Effector CD4-positive, alpha-beta T cell (primary cell): ENCODE measurements at places on chromosomes 12 and 14.

DNA sequence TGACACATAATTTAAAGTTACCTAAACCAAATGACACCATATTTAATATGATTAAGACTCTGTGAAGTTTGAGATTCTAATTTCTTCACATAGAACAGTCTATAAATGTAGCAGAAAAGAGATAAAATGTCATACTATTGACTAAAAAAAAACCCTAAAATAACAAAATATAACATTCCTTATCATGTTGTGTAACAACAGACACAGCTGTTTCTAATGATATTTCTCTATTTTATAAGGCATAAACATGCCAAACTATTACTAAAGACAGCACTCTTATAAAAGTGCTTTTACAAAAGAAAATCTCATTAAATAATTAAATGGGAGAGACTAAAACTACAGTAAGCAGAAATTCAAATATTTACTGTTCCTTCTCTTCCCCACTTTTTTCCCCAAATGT lies 49.4 kb downstream of the NOVA1 start:
- DNase-seq: no peak

- no peak for DNase-seq
These were observed 62.6 kb upstream of the SRSF5 start for GRCh38 chr14:69704319-69704718.

DNA sequence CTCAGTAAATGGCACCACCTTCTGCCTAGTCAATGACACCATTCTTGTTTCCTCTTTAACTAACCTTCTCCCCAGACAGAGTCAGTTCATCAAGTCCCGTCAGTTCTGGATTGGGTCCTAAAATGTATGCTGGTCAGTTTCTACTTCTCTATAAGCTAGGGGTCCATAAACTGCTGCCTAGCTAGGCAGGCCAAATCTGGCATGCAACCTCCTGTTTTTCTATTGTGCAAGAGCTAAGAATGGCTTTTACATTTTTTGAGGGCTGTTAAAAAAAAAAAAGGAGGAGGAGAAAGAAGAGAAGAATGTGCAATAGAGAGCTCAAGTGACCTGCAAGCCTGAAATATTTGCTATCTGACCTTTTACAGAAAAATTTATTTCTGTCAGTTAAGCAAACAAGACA lies 6.4 kb upstream of the TMED10 start:
- DNase-seq: no peak

- no peak for DNase-seq
These were observed 90.2 kb downstream of the PPP1R12A start for GRCh38 chr12:79844693-79845092.

- DNase-seq: no peak
These were observed 34.9 kb downstream of the GABARAPL1 start for GRCh38 chr12:10247436-10248058.

- no peak for DNase-seq
These were observed 43.5 kb downstream of the BEGAIN start for GRCh38 chr14:100543471-100544455.

- no peak for DNase-seq
These were observed 26.9 kb downstream of the MAPKAPK5 start for GRCh38 chr12:111868676-111869588.

DNA sequence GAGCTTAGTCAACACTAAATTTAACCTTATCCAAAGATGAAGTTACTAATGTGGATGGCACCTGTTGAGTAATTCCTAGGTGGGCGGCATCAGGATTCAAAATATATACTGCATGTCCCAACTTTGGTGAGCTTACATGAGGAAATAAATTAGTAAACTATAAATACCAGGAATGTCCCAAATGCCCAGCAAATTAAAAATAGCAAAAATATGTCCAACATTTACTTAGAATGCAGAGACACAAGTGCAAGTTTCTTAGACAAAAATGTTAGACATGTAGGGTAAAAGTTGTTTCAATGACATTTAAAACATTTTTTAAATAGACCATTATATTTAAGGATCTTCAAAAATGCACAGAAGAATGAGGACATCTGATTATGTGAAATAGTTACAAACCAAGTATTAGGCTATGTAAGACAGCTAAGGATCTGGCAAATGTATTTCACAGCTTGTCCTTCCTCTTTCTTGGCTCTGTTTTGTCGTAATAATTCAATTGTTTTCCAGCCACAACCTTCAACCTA lies 115.9 kb downstream of the NAV3 start:
- no peak for DNase-seq

GRCh38 chr12:110689281-110690126 lies 589 bp upstream of the HVCN1 start:
- DNase-seq: peak; percentile 18

GRCh38 chr14:52840877-52841276 lies 49.5 kb upstream of the GNPNAT1 start:
- DNase-seq: no peak

DNA sequence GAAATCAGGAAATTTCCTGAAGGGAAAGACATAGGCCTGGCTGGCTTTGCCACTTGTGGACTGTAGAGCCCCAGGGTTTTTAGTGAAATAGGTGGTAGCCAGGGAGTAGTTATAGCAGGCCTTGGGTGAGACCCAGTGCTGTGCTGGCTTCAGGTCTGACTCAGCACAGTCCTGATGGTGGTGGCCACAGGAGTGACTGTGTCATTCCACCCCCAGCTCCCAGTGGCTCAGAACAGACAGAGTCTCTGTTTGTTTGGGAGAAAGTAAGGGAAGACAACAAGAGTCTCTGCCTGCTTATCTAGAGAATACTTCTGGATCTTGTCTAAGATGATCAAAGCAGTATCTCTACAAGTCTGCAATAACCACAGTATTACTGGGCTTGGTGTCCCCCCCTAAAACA lies 27.5 kb upstream of the OR6J1 start:
- DNase-seq: no peak

- no peak for DNase-seq
These were observed 60.9 kb downstream of the EMP1 start for GRCh38 chr12:13257356-13257875.

- DNase-seq: no peak
These were observed 174.1 kb downstream of the CRADD start for GRCh38 chr12:93851257-93851671.

DNA sequence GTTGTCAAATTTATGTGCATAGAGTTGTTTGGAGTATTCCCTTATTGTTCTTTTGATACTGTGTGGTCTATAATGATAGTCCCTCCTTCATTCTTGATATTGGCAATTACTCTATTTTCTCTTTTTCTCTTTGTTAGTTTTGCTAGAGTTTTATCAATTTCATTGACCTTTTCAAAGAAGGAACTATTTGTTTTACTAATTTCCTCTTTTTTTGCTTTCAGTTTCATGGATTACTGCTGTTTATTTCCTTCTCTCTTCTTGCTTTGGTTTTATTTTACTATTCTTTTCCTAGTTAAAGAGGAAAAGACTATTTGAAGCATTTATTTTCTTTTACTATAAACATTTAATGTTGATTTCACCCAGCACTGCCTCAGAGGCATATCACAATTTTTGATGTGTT lies 250.9 kb upstream of the PELI2 start:
- no peak for DNase-seq

- no peak for DNase-seq
These were observed 218.1 kb upstream of the HMGA2 start for GRCh38 chr12:65606008-65606766.

DNA sequence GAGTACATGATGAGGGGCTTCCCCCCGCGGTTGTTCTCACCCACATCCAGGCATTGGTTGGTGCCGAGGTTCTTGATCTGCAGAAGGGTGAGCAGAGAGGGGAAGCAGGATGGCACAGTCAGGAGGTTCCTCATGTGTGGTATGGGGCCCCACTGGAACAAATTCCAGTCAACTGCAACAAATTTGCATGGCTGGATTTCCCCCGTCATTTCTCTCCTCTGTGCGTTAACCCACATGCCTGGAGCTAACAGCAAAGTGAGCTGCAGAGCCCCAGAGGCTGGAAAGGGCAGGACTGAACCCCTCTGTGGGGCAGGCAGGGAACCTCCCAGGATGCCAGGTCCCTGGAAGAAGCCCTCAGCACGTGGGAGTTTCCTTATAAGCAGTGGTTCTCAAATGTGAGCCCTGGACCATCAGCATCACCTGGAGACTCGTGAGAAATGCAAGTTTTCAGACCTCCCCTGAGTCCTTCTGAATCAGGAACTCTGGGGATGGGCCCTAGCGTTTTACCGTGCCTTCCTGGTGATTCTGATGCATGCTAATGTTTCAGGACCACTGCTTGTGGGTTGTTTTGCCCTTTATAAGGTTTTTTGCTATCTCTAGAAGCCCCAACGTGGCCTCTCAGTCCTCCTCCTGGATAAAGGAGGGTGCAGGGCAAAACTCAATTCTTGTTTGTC lies 11.0 kb upstream of the CELA1 start:
- DNase-seq: no peak

- DNase-seq: no peak
These were observed 10.4 kb upstream of the ENDOU start for GRCh38 chr12:47735649-47736048.

GRCh38 chr12:122389677-122390076 lies 32.8 kb downstream of the CLIP1 start:
- DNase-seq: no peak

DNA sequence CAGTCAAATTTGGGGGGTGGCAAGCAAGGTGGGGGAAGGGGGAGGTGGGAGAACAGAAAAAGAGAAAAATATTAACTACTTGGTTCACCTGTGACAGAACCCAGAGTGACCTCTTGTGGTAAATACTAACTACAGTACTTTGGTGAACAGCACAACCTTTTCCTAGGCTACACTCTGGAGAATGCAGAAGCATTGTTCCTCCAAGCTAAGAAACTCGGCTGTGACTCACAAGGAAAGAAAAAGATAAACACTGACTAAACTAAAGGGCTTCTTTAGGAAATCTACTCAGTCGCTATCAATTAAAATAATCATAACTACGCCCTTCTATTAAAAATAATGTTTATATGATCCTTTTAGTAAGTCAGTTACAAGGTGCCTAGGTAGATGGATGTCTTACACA lies 5.4 kb downstream of the KCNH5 start:
- DNase-seq: no peak

GRCh38 chr14:59096303-59096702 lies 92.2 kb upstream of the DAAM1 start:
- no peak for DNase-seq

DNA sequence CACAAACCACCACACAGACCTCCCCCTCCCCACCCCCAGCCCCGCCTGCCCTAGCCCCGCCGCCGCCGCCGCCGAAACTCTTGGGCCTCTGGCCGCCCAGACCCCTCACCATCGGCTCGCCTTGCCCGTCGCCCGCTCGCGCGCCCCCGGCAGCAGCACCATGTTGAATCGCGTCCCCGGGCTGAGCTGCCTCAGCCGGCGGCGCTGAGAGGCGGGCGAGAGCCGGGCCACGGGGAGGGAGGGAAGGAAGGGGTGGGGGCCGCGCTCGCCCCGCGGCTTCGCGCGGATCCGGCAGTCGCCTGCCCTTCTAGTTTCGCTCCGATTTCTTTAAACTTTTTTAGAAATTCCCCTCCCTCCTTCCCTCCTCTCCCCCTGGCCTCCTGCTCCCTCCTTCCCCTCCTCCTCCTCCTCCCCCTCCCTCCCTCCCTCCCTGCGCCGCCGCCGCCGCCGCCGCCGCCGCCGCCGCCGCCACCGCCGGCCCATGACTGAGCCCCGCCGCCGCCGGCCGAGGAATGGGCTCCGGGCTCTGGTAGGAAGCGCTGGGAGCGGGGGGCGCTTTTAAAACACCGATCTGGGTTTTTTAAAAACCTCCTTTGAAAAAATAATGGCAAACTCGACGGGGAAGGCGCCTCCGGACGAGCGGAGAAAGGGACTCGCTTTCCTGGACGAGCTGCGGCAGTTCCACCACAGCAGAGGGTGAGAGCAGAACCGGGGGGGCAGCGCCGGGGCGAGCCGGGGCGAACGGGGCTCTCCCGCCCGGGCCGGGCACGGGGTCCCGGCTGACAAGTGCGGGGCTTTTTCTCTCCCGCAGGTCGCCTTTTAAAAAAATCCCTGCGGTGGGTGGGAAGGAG lies at the start of gene ARID2:
ARID2 (plus strand) TSS at position 474 of the 851 bp plus-strand sequence; CDS start at position 605, 131 bp downstream.
- peak; percentile 55 for DNase-seq

DNA sequence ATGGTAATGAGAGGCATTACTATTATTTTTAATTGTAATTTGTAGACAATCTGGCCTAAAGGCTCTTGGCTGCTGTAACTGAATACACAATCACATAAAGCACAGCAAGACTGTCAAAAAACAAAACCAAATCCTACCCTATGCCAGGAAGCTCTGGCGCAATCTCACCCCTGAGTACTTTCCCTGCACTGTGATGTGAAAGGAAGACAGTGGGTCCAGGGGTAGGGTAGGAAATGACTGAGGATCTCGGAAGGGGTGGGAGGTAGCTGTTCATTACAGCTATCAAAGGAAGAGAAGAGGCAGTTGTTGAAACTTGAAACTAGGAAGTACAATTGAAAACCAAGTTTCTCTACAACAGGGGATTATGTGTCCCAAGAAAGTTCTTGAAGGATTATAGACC lies 202.8 kb downstream of the ANO2 start:
- DNase-seq: no peak

DNA sequence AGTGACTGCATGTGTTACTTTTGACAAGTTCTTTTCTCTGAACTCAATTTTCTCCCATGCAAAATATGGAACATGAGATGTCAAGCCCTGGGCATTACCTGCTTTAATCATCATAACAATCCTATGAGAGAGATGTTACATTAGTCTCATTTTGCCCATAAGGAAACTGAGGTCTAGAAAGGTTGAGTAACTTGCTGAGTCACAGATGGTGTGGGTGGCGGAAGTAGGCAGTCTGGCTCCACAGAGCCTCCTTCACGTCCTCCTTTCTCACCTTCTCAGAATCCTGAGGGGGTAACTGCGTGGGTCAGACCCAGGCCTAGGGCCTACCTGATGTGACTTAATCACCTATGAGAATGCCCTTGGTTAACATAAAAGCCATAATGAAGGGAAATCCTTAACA lies 50.7 kb downstream of the TMTC1 start:
- no peak for DNase-seq

DNA sequence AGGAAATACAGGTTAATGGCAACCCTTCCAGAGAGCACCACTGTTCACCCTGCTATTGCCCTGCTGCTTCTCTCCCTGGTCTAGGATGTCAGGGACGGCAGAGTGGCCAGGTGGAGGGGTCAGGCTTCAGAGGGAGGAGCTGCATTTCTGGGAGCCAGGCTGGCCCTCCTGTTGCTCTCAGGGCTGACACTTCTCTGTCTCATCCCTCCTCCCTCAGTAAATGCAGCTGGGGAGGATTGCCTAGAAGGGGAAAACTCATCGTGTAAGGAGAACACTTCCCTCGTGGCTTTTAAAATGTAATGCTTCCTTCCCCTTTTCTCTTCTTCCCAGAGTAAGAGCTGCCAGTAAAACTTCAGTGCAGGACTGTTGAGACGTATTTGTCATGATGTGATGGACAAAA lies 20.8 kb downstream of the SUSD6 start:
- no peak for DNase-seq

DNA sequence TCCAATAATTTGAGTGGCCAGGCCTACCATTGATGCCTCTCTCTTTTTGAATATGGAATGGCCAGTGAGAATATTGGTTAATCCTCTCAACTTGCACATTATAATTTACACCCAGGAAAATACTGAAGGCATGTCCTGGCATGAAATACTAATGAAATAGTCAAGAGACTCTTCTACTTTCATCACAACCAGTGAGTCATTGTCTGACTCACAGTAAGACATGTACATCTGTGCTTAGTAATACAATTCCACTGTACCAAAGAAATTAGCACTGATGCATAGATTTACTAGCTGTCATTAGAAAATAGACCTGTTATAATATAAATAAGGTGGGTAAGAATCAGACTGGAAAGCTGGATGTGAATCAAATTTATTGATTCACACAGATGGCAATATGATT lies 31.6 kb downstream of the KCNC2 start:
- DNase-seq: no peak

- DNase-seq: no peak
These were observed 75.9 kb upstream of the GNG2 start for GRCh38 chr14:51784466-51784865.

- DNase-seq: no peak
These were observed 855.2 kb downstream of the FSCB start for GRCh38 chr14:43651896-43652295.
